Endothelial cell of umbilical vein (primary cell): ENCODE measurements at places on chromosomes 16 and 17. TPM values are rescaled to one million over a fixed set of nuclear protein-coding genes. Genes with fewer than 3 reads are reported as not detected.

GRCh38 chr16:57970319-57970718 is 609 bp downstream of the CNGB1 start:
- H3K36me3 ChIP-seq = no peaks in the 10 kb centered on the region
- no peak for DNase-seq
- no peak overlapping the region for H3K4me3 ChIP-seq
- no peak overlapping the region for H3K27ac ChIP-seq
- no peaks in the 10 kb centered on the region for H3K4me1 ChIP-seq

GRCh38 chr17:48850792-48851323 is 20.0 kb downstream of the CALCOCO2 start:
- H3K4me1 ChIP-seq = no peaks in the 10 kb centered on the region
- no peak for DNase-seq
- no peaks in the 10 kb centered on the region for H3K27me3 ChIP-seq

OR3A3 gene
- total RNA-seq = not detected in 2 replicates

- H3K4me1 ChIP-seq = no peaks in the 10 kb centered on the region
- H3K4me3 ChIP-seq = no peak overlapping the region
- no peaks in the 10 kb centered on the region for H3K27me3 ChIP-seq
- no peak for DNase-seq
- H3K36me3 ChIP-seq = no peaks in the 10 kb centered on the region
Observed at GRCh38 chr17:661509-661908, 53.1 kb downstream of the VPS53 start.

GPR142 gene
- not detected in 2 replicates for total RNA-seq

GRCh38 chr16:17963185-17963836 is 373.2 kb downstream of the NPIPA8 start:
- no peaks in the 10 kb centered on the region for H3K4me1 ChIP-seq
- H3K27ac ChIP-seq = no peak overlapping the region
- no peak for DNase-seq
- no peak overlapping the region for H3K4me3 ChIP-seq

RNF112 gene
- total RNA-seq = 0.11 TPM in 1 of 2 replicates, not detected in the other

DNA sequence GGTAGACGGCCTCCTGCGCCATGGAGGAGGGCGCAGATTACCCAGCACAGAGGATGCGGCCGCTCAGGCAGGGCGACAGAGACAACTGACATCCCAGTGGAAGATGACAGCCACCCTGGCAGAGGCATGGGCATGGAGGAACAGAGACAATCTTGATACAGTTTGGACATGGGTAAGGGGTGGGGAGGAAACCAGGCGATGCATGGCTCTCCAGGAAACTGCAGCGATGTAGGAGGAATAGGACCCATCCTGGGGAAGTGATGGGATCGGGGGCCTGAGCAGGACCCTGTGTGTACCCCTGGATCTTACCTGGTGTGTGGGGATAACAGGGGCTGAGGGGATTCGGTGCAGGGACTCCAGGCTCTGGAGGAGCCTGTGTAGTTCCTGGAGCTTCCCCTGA is 4.6 kb downstream of the OSBPL7 start:
- peaks cover 3% of the 10 kb centered on the region for H3K36me3 ChIP-seq
- no peak for DNase-seq
- H3K27me3 ChIP-seq = no peaks in the 10 kb centered on the region

GRCh38 chr16:71216714-71217113 is 13.8 kb downstream of the HYDIN start:
- H3K4me3 ChIP-seq = no peak overlapping the region
- no peaks in the 10 kb centered on the region for H3K27me3 ChIP-seq
- DNase-seq = no peak
- no peaks in the 10 kb centered on the region for H3K36me3 ChIP-seq
- H3K27ac ChIP-seq = no peak overlapping the region

- DNase-seq = no peak
- H3K4me1 ChIP-seq = no peaks in the 10 kb centered on the region
- no peaks in the 10 kb centered on the region for H3K36me3 ChIP-seq
- no peak overlapping the region for H3K27ac ChIP-seq
Observed at GRCh38 chr17:1226308-1226707, 43.9 kb upstream of the BHLHA9 start.

MT1G gene
- total RNA-seq = not detected in 2 replicates

SLFN14 gene
- total RNA-seq = not detected in 2 replicates

HID1 gene
- 36.8 and 41.4 TPM in 2 replicates for total RNA-seq

ABI3 gene
- total RNA-seq = 35.2 and 35.7 TPM in 2 replicates

ESRP2 gene
- 0.66 and 0.99 TPM in 2 replicates for total RNA-seq

GCSH gene
- 31.1 and 33.1 TPM in 2 replicates for total RNA-seq

DNA sequence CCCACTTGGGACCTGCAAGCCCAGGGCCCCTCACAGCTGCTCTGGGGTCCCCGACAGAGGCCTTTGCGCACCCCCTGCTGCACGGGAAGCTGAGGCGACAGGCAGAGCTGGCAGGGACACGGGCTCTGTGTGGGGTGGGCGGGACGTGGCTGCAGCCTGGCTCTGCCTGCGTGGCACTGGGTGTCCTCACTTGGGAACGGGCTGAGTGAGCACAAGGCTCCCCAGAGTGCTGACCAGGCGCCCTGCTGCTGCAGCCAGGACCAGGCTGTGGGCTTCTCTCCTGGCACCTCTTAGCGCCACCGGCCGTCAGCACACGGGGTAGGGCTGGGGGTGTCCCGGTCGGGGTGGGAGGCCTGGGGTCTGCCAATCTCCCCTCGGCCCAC is 6.6 kb downstream of the C1QTNF8 start:
- DNase-seq = no peak
- H3K36me3 ChIP-seq = no peaks in the 10 kb centered on the region
- no peak overlapping the region for H3K4me3 ChIP-seq
- H3K27ac ChIP-seq = no peak overlapping the region
- H3K27me3 ChIP-seq = no peaks in the 10 kb centered on the region

DNA sequence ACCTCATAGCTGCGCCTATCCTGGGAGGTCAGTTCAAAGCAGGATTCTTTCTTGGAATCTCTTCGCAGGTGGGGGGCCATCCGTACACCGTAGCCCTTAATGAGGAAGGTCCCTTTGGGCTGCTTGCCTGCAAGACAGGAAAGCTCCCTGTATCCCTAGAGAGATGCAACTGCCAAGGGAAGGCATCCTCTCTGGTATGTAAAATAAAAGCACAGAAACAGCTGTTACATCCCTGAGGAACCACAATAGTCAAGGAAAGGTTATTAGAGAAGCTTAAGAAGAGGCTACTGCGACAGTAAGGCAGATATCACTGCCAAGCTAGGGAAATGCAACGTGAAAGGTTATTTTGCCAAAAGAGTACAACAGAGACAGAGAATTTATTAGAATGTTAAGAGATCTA is 77.2 kb downstream of the SNX11 start:
- no peaks in the 10 kb centered on the region for H3K4me1 ChIP-seq
- H3K27me3 ChIP-seq = peaks cover 9% of the 10 kb centered on the region
- H3K27ac ChIP-seq = no peak overlapping the region
- H3K4me3 ChIP-seq = no peak overlapping the region
- no peak for DNase-seq
- H3K36me3 ChIP-seq = no peaks in the 10 kb centered on the region

GRCh38 chr17:42819939-42820535 is 4.0 kb downstream of the BECN1 start:
- H3K27ac ChIP-seq = no peak overlapping the region
- H3K4me1 ChIP-seq = peaks cover 14% of the 10 kb centered on the region
- no peaks in the 10 kb centered on the region for H3K27me3 ChIP-seq
- H3K36me3 ChIP-seq = peaks cover 13% of the 10 kb centered on the region

- no peaks in the 10 kb centered on the region for H3K27me3 ChIP-seq
- DNase-seq = peak; percentile 28
- no peaks in the 10 kb centered on the region for H3K36me3 ChIP-seq
- peak overlapping the region; percentile 66 for H3K4me3 ChIP-seq
Observed at GRCh38 chr17:31550389-31551056, 159.0 kb downstream of the RAB11FIP4 start.

DNA sequence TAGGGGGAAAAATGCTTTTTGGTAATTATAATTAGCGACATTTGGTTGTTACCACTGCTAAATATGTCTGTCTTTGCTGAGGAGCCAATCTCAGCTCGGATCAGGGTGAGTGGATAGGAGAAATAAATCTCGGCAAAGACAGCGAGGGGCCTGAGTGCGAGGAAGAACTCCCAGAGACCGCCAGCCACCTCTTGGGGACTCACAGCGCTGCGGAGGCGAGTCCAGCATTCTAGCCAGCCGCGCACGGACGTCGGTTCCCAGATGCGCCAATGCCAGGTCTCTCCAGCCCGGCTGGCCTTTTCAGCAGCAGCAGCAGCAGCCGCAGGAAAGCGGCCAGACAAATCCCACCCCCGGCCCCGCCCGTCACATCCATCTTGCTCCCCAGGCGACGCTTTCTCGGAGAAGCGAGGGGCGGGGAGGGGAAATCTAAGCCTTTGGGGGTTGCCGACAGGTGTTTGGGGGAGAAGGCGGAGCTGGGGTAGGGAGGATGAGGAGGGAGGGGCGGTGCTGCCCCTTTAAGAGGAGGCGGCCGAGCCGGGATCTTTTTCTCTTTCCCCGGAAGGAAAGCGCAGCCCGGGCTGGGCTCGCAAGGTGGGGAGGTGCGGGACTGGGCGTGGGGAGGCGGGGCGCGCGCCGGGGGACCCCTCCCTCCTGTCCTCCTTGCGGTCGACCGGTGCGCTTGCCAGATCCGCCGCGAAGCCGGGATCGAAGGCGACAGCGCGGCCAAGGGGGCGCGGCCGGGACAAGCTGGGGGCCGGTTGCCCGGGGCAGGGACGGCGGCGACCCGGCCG is at the start of gene ITGA3:
Gene ITGA3, plus strand, starts transcription at position 685 of the 791 bp plus-strand sequence. CDS start 330 bp downstream, outside the sequence.
- DNase-seq = peak; percentile 80
- no peaks in the 10 kb centered on the region for H3K27me3 ChIP-seq
- H3K36me3 ChIP-seq = no peaks in the 10 kb centered on the region
- H3K4me1 ChIP-seq = peaks cover 65% of the 10 kb centered on the region

GRCh38 chr16:14024283-14024682 is 46.8 kb upstream of the MRTFB start:
- no peak overlapping the region for H3K27ac ChIP-seq
- H3K36me3 ChIP-seq = no peaks in the 10 kb centered on the region
- H3K27me3 ChIP-seq = no peaks in the 10 kb centered on the region

- H3K27me3 ChIP-seq = no peaks in the 10 kb centered on the region
- no peaks in the 10 kb centered on the region for H3K36me3 ChIP-seq
- DNase-seq = peak; percentile 67
- H3K27ac ChIP-seq = no peak overlapping the region
- H3K4me3 ChIP-seq = no peak overlapping the region
Observed at GRCh38 chr17:40542558-40543411, 22.5 kb downstream of the CCR7 start.

GRCh38 chr16:24146518-24146917 is 109.6 kb upstream of the CACNG3 start:
- no peak overlapping the region for H3K27ac ChIP-seq
- H3K36me3 ChIP-seq = no peaks in the 10 kb centered on the region
- DNase-seq = no peak
- peaks cover 17% of the 10 kb centered on the region for H3K4me1 ChIP-seq
- peaks cover 2% of the 10 kb centered on the region for H3K27me3 ChIP-seq

DNA sequence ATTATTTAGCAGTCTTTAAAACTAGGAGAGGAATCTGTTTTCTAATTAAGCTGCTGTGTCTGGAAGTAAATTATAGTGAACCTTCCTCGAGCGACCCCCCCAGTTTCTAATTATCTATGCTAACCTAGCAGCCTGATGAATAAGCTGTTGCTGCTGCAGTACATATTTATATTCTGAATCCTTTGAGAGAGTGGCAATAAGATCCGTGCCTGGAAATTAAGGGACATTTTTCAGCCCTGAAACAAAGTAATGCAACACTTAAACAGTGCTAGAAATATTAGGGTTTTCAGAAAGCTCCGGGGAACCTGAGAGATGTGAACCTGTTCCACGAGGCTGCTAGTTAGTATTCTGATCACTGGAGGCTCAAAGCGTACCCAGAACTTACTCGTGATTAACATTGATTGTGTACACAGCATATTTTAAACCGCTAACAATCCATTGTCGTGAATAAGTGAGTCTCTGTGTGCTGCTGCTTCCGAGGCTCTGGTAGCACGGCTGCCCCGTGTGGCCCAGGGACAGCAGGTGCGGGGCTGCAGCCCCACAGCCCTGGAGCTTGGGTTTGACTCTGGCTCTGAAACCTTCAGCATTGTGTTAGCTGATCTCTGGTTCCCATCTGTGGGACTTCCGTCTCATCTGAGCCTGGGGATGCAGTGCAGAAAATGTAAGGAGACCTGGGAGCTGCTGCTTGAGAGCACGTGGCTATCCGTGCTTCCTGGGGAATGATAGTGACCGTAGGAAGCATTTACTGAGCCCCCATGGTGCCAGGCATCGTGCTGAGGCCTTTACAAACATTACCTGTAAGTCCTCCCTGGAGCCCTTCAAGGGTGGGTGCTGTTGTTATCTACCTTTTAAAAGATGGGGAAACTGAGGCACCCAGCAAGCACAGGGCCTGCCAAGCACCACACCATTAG is 190.9 kb upstream of the CHMP6 start:
- DNase-seq = no peak
- H3K27me3 ChIP-seq = no peaks in the 10 kb centered on the region
- H3K4me3 ChIP-seq = no peak overlapping the region
- H3K36me3 ChIP-seq = no peaks in the 10 kb centered on the region
- no peak overlapping the region for H3K27ac ChIP-seq
- H3K4me1 ChIP-seq = no peaks in the 10 kb centered on the region

GRCh38 chr16:12262454-12263180 is 286.1 kb downstream of the SNX29 start:
- H3K4me1 ChIP-seq = no peaks in the 10 kb centered on the region
- no peaks in the 10 kb centered on the region for H3K36me3 ChIP-seq
- no peaks in the 10 kb centered on the region for H3K27me3 ChIP-seq
- no peak overlapping the region for H3K4me3 ChIP-seq
- no peak overlapping the region for H3K27ac ChIP-seq

ARHGAP23 gene
- 152 and 190 TPM in 2 replicates for total RNA-seq
